ENCODE measurements at places on chromosomes 5 and 9.

GRCh38 chr5:152221721-152222629 is 183.1 kb downstream of the NMUR2 start:
- DNase-seq, result no peak

- DNase-seq, result no peak
Observed at GRCh38 chr5:66241136-66241825, 97.2 kb downstream of the SREK1 start.

DNA sequence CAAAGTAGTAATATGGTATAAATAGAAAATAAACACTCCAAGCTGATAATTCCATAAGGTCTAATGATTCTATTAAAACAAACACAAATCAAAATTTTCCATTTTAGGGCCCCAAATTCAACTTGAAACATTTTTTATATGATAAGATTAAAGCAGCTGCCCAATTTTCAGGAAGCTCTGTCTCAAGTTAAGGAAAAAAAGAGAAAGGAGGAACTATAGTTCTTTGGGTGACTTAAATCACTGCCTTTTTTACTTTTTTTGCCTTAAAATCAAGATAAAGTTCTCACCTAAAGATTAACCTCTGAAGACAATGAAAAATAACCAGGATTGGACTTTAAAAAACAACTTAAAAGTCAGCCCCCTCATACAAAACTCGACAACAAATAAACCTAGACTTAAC is 76.0 kb upstream of the IFNE start:
- no peak for DNase-seq

- DNase-seq, result no peak
Observed at GRCh38 chr9:134373269-134373668, 47.0 kb downstream of the RXRA start.

- DNase-seq, result no peak
Observed at GRCh38 chr5:160306696-160307095, 5.7 kb downstream of the CCNJL start.

DNA sequence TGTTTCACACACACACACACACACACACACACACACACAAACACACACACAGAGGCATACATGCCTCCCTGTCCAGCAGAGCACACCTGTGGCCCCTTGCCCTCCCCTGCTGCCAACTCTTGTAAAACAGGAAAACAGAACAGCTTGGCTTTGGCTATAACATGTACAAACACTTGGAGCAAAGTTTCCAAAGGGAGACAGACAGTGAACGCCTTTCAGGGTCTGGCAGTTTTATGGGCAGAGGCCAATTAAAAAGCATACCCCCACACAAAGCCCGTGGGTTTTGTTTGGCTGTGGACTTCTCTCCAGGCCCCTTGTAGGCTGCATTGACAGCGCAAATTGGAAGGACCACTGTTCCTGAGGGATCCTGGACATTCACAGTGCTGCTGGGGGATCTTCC is 265.6 kb downstream of the PAPPA start:
- no peak for DNase-seq

GRCh38 chr9:16074963-16075362 is 522.1 kb downstream of the CCDC171 start:
- no peak for DNase-seq

Measured in NCI-H1092 treated with DMSO at 0.1 percent for 48 hours (cell line).